ENCODE measurements at places on chromosomes 16 and 17.
A peak's percentile ranks its signal among the peaks of the same experiment; 100 is the strongest.

GRCh38 chr17:58991718-58992331 is 114.9 kb downstream of the TRIM37 start:
- DNase-seq, result peak; percentile 33

DNA sequence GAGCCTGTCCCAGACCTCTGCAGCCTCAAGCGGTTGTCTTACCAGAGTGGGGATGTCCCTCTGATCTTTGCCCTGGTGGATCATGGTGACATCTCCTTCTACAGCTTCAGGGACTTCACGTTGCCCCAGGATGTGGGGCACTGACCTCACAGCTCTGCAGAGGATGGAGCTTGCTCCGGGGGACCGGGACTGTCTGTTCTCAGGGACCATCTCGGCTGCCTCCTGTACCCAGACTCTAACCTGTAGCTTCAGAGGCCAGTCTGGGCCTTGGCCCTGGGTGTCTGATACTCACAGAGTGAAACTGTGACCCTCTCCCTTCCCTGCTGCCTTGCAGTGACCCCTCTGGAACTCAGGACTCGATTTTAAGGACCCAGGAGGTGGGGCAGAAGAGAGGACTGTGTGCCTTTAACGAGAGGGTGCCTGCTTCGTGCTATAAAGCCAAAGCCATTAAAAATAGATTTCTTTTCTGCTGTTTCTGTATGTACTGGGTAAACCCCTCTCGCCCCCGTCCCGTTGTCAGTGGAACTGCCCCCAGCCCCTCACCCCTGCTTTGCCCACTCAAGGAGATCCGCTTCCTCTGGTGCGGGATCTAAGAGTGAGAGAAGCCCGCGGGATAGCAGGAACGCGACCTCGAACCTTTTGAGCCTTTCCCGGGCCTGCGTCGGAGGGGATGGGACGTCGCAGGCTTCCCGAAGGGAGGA is 1.1 kb upstream of the LLGL2 start:
- no peak for DNase-seq

DNA sequence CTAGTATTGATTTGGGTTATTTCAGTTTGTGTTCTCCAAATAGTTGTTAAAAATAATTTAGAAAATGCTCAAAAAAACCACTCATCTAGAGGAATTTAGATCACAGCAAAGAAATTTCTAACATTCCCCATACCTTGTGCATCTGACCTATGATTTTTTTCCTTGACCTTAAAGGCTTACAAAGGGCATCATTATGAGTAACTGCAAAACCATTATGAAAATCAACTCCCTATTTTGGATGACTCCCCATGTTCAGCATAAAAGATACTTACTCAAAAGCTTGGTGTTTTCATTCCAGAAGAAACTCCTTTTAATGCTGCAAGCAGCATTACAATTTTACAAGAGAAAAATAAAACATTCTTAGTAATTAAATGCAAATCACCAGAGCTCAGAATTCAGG is 83.2 kb downstream of the GRIN2A start:
- DNase-seq, result no peak

DNA sequence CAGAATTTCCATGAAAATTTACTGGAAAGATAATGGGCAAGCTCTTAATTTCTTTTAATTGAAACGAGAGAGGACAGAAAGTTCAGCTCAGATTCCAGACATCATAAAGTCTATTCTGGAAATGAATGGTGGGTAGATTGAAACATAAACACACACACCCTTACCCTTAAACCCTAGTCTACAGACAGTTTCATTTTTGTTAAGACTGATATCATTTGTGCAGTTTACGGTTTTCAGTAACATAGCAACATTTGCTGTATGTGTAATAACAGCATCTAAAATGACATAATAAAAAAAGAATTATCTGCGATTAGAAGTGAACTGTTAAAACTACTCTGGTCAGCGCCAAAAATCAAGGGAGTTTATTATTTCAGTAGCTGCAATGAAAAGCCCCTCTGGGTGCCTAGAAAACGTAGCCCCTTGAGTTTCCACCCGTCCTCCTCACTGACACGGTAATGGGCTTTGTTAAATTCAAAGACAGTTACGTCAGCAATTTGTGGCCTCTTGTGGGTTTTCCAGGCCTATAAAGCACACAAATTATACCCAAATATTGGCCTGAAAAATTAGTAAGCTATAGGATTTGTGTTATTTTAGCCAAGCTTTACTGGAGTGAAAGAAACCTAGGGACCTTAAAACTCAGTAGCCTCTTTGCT is 520.6 kb upstream of the SOX9 start:
- no peak for DNase-seq

DNA sequence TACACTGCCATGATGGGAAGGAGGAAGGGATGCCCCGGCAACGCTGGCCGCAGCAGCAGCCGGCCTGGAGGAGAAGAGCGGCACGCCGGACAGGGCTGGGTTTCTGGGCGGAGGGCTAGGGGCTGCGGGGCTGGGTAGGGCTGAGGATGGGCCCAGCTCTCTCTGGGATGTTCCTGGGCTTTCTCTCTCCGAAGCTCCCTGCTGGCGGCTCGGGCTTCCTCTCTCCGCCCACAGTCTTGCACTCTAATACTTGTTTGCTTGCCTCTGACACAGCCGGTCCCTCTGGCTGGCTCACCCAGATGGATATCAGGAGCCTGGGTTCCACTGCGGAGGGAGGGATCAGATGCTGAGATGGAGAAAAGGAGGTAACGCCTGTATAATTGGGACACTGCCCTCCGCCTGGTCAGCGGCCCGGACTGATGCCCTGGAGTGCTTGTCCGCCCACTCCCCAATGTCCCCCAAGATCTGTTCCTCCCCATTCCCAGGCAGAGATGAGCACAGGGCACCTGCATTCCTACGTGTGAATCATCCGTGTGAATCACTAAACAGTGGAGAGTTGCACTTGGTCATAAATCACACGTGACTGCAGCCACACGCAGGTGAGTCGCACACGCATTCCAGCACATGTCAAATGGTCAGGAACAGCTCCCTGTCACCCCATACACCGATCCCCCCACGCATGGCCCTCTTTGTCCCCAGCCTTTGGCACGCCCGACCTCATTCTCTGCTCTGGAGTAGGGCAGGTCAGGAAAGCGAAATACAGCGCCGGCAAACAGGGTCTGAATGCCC is at the start of gene ALOXE3:
Gene ALOXE3 (minus strand): TSS at position 535 of the 789 bp plus-strand sequence. CDS start 524 bp downstream, at position 11.
- no peak for DNase-seq

- no peak for DNase-seq
Measured at GRCh38 chr17:59725691-59726090, 18.2 kb downstream of the VMP1 start.

DNA sequence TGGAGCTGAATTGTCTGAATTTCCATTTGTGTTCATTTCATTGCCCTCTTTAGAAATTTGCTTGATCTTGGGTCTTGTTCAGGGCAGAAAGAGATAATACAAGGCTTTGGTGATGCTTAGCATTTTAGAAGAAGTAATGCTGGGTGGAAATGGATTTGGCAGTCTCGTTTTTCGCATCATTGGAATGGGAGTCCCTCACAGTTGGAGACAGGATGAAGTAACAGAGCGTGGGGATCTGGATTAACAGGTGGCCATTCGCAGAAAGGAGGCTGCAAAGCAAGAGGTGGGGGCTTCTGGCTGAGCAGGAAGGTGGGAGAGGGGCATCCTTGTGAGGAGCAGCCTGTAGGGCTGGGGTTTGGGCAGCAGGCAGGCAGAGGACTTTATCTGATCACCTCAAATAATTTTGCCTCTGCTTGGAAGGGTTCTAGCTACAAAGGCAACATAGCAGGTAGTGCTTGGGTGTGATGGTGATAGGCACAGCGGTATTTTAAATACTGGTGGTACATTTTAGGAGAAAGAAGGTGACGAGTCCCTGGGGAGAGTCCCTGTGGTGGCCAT is 17.0 kb downstream of the KSR1 start:
- no peak for DNase-seq

DNA sequence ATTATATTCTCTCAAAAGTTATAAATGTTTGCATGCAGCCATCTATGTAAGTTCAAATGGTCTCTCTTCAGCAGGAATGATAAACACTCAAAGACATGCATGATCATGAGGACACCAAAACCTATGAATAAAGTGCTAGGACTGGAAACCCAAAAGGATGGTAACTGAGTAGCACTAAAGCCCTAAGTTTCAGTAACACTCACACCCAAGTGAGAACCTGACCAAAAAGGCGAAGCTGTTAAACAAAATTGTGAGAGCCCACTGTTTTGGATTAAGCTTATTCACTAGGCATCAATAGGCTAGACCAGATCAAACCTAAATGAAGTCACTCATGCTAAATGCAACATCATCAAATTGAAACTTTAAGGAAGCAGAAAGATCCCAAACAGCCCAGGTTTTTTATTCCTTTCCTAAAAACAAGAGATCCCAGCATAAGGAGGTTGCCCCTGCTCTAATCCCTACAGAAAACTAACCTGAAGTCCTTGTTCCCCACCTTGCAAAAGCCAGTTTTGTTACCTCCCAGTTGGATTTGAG is 42.4 kb downstream of the GLG1 start:
- no peak for DNase-seq

GRCh38 chr17:71740866-71741265 is 380.0 kb upstream of the SOX9 start:
- DNase-seq, result no peak

DNA sequence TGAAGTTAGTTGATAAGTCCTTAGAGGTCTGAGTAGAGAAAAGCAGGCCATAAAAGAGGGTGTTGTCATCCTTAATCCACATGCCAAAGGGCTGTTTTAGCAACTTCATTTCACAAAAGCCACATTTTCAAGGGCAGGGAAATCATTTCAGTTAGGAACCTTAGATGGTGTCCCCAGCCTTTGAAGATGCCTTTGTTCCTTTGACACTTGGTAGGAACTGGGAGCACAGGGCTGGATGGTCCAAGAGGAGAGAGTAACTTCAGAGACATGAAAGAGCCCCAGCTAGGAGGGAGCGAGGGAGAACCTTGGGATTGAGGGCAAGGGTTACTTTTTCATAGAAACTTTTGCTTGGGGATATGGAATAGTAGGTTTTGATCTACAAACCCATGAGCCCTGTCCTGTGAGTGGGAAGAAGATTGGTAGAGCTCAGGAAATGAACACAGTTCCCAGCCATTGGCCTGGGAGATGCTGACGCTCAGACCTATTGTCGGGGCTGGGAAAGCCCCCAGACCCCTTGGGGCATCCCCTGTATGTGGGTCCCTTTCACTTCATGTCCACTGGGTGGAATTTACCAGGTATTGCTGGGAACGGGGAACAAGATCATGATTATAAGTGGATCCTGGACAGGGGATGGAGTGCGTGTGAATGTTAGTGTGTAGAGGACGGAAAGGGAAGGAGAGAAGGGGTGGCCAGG is 18.9 kb downstream of the MSI2 start:
- DNase-seq, result no peak

DNA sequence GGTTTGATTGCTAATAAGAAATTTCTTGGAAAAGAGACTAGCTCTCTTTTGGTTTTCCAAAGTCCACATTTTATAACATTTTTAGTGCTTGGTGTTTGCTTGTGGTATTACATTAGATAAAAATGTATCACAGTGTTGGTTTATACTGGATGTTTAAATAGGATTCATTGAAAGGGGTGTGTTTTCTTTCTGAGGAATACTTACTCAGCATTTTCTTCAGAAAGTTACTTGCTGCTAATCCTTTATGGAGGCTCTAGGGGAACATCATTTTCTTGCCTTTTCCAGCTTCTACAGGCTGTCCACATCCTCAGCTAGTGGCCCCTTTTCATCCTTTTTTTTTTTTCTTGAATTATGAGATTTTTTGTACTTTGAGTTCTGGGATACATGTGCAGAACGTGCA is 834 bp upstream of the KRT39 start:
- no peak for DNase-seq

DNA sequence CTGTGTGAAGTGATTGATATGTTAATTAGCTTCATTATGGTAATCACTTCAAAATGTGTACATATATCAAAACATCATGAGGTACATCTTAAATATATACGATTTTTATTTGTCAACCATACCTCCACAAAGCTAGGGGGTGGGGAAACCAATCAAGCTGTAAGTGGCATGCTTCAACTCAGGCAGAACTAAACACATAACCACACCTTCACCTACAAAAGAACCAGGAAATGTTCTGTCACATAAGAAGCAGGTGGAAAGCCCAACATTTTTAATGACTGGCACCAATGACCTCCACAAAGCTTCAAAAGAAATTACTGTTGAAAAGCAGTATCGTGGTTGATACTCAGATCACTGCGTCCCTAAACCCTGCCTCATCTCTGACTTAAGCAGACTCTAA is 867.7 kb upstream of the EEF2KMT start:
- no peak for DNase-seq

- no peak for DNase-seq
Measured at GRCh38 chr17:74108126-74108705, 95.3 kb upstream of the RPL38 start.

DNA sequence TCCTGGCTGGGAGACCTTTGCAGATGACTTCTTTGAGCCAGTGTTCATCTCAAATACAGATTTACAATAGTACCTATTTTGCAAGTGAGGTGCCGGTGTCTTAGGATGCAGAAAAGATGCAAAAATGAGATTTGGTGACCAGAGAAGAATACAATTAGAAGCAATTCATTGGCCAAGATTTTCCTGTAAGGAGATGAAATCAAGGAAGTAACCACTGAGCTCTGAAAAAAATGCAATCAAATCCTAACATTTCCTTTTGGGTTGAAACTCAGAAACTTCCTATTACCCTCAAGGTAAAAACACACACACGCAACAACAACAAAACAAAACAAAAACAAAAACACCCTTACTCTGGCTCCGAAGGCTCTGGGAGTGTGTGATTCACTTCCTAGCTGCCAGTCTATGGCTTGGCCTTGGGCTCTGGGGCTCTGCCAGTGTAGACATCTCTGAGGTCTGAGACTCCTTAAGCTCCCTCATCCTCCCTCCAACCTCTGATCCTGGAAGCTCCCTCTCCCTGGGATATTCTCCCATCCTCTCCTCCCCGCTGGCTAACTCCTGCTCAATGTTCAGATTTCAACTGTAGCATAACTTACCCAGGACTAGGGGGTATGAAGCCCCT is 16.8 kb upstream of the MT4 start:
- DNase-seq, result no peak

DNA sequence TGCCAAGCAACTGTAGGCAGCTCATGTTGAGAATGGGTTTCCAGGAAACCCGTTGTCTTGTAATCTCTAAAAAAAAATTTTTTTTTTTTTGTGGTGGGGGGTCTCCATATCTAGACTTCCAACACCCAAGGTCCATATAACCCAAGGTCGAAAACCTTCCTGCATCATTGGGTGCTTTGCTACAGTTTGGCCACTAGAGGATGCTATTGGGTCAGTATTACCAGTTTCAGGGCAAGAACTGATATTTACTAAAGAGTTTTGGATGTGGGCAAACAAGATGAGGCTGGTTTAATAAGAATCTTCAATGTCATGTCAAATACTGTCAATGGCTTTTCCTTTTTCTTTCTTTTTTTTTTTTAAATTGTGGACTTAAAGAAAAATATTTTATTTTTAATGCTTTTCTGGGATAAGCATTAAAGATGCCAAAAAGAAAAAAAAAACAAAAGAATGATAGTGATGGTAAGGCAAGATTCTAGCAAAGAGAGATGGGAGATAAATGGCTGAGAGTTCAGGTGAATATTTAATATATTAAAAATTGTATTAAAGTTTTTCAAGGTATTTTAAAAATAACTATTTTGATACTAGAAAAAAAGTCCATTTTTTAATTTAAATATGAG is 62.2 kb downstream of the DHRS7C start:
- peak; percentile 14 for DNase-seq

DNA sequence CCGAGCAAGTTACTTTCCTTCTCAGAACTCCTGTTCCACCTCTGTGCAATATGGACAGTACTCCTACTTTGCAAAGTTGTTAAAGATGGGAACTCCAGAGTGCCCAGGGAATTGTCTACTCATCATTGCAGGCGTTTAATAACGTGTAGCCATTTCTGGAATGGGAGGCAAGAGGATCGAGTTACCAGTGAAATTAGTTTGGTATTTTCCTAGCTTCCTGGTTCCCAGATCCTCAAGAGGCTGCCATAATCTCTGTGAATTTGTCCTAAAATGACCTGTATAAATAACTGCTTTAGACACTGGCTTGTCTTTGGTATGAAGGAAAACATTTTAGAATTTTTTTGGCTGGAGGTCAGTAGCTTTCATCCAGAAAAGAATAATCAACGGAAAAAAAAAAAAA is 27.7 kb downstream of the WWOX start:
- DNase-seq, result no peak
